ENCODE measurements at places on chromosomes 13 and 19.

DNA sequence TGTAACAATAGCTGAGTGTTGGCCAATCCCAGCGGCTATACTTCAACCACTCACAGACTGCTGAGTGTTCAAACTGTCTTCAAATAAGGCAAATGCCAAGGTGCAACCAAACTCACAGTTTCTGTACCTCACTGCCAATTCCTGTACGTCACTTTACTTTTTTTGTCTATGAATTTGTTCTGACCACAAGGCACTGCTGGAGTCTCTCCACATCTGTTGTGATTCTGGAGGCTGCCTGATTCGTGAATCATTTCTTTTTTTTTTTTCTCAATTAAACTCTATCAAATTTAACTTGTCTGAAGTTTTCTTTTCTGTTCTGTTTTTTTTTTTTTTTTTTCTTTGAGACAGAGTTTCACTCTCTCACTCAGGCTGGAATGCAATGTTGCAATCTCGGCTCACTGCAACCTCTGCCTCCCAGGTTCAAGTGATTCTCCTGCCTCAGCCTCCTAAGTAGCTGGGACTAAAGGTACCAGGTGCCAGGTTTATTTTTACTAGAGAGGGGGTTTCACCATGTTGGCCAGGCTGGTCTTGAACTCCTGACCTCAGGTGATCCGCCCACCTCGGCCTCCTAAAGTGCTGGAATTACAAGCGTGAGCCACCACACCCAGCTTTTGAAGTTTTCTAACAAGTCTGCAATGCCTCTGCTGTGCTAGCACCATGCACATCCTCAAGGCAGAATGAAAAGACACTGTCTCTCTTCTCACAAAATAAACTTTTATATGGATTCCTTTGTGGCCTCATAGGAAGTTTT lies 401.7 kb downstream of the IRS2 start:
- DNase-seq: no peak

GRCh38 chr19:36574741-36575140 lies 1.6 kb upstream of the ZNF529 start:
- no peak for DNase-seq

DNA sequence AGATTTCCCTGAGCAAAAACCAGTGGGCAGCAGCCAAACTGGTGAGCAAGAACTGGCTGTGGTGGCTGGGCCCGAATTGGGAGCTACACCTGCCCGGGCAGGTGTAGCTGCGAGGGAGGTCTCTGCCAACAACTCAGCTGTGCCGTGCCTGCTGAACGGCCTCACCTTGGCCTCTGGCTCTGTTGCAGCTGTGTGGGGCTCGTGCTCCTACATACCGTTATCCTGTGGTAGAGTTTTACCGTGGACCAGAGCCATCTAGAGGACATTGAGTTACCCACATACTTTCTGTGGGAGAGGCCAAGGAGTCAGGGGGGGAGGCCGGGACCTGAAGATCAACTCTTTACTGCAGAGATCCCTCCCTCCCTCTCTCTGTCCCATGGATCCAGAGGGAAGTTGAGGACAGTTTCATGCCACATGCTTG lies 113.2 kb downstream of the TM9SF2 start:
- DNase-seq: no peak

- no peak for DNase-seq
Observed at GRCh38 chr13:28583651-28584091, 75.3 kb upstream of the POMP start.

DNA sequence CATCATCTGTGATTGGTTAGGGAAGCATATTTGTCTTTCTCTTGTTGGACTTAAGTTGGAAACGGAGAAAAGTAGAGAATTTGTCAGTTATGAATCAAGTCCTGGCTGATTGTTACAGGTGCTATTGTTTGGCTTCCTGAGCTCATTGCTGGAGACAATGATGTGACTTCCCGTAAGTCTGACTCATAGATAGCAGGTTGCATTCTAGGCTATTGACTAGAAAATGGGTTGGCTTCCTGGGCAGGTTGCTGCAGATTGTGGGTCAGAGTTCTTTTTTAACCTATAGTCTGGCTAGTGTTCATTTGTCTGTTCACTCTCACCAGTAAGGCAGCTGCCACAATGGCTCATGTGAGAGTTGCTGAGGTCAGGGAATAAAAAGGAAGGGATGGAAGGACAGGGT lies 101.5 kb downstream of the CCNA1 start:
- no peak for DNase-seq

DNA sequence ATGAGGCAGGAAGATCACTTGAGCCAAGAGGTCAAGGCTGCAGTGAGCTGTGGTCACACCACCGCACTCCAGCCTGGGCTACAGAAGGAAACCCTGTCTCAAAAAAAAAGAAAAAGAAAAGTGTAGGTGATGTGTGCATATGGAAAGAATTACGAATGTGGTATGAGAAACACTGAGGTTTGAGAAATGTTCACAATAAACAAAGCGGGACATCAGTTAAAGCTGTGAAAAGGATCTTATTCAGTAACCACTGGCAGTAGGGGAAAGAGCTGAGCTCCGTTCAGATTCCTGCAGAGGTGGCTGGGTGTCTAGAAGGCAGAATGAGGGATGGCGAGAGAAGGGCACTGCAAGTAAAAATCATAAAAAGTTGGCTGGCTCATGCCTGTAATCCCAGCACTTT lies 4.1 kb upstream of the IGSF23 start:
- DNase-seq: no peak

GRCh38 chr19:39946532-39946931 lies 12.1 kb upstream of the FCGBP start:
- no peak for DNase-seq

- no peak for DNase-seq
Observed at GRCh38 chr19:38647368-38647965, at the start of gene ACTN4. Gene ACTN4 (plus strand): TSS chr19:38647649. CDS start chr19:38647746, 97 bp downstream.

DNA sequence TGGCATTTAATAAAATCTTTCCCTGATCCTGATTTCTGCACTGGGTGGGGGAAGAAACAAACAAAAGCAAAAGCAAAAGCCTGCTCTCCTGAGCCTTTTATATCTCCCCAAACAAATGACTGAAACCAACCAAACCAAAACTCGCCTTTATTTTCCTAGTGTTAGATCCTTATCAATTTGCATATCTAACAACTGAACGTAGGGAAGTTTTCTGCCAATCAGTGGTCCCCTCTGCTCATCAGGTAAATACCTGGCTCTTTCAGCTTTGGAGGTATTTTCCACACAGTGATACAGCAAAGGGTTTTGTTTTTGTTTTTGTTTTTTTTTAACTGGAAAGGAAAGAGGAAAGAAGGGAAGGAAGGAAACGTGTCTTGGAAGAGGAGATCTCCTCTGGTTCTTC lies 3.3 kb downstream of the AMER2 start:
- DNase-seq: no peak

- no peak for DNase-seq
Observed at GRCh38 chr13:48151363-48152161, 56.7 kb upstream of the MED4 start.

DNA sequence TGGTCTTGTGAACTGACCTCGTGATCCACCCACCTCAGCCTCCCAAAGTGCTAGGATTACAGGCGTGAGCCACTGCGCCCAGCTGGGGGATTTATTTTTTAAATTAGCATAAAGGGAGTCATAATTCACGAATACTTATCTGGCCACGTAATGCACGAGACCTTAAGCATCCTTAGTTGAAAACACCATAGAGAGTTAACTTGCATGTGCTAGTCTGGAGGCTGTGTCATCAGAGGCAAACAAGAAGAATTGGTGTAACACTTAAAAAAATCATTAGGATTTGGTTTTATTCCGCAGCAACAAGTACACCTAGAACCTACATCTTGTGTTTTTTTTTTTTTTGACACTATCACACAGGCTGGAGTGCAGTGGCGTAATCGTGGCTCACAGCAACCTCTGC lies 19.1 kb downstream of the KLF5 start:
- DNase-seq: no peak

DNA sequence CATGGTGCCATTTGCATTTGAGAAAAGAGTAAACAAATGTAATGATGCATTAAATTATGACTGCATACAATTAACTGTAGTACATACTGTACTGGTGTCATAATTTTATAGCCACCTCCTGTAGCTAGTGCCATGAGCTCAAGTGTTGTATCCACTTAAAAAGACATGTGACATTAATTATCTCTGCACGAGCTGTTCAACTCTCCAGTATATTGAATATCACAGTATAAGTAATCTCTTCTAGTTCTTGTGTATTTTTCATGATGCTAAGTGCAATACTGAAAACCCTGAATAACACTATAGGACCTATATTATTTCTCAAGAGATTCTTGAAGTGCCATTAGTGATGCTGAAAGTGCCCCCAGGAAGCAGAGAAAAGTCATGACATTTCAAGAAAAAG lies 387.3 kb downstream of the PCDH17 start:
- DNase-seq: no peak

GRCh38 chr19:7191946-7192691 lies 102.1 kb downstream of the INSR start:
- DNase-seq: peak; percentile 45

GRCh38 chr13:77359171-77359570 lies 32.3 kb upstream of the MYCBP2 start:
- no peak for DNase-seq

GRCh38 chr19:3274942-3275582 lies 50.6 kb downstream of the CELF5 start:
- DNase-seq: no peak

- DNase-seq: no peak
Observed at GRCh38 chr13:32594157-32594738, 8.0 kb downstream of the PDS5B start.

DNA sequence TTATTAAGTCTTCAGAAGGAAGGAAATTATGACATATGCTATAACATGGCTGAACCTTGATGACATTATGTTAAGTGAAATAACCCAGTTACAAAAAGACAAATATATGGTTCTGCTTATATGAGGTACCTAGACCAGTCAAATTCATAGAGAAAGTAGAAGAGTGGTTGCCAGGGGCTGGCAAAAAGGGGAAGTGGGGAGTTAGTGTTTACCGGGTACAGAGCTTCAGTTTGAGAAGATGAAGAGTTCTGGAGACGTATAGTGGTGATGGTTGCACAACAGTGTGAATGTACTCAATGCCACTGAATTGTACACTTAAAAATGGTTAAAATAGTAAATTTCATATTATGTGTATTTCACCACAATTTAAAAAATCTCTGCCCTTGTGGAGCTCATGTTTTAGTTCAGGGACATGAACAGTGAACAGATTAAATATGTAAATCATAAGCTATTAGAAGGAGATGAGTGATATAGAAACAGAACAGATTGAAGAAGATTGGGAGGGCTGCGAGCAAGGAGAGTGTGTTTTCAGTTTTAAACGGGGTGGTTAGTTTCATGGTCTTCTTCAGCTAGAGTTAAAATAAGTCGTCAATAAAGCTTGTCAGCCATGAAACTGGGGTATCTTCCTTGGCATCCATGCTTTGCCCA lies 355.2 kb downstream of the KCNRG start:
- DNase-seq: peak; percentile 93

DNA sequence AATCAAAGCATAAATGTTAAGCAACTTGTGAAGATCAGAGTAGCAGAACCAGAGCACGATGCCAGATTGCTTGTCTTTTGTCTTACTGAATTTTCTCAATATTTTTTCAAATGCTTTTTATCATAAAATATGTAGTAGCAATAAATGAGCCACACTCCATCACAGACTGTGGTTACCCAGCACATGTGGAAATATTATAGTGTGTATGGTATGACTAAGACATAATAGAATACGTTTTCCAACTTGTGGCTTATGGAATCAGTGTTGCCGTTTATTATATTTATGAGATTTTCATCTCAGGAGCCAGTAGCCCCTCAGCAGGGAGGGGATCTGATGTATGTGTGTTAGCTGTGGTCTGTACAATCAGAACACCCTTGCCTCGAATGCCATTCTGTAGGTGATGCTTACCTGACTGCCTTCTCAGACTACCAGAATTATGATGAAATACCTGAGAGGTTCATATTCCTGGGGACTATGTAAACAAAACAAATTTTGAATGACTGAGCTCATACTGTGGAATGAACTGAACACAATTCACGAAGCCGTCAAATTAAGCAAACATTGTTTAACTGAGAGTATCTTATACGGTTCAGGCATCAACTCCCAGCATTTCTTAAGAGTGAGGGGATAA lies 1.9 kb downstream of the SCEL start:
- no peak for DNase-seq
